ENCODE measurements at places on chromosomes 7 and 10.

- peak; percentile 46 for DNase-seq
Measured at GRCh38 chr7:105678811-105679495, 97.7 kb upstream of the EFCAB10 start.

- DNase-seq, result no peak
Measured at GRCh38 chr7:28776463-28777157, 181.5 kb downstream of the TRIL start.

DNA sequence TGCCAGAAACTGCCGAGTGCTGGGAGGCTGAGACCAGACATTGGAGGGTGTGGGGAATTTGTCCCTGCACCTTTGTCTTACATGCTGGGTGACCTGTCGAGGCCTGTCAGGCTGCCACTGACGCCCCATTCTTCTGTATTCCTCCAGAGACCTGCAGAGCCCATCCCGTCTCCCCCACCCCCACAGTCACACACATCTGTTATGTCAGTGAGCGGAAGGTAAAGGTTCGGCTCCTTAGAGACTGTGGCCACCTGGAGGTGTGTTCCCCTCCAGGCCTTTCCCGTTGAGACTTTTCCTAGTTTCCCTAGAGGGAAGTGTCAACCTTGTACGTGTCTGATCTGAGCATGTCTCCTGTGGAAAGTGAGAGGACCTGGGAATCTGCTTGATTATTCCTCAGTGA, 84.5 kb downstream of the ATXN7L1 start:
- no peak for DNase-seq

GRCh38 chr7:134196439-134196838, 69.3 kb downstream of the LRGUK start:
- no peak for DNase-seq

DNA sequence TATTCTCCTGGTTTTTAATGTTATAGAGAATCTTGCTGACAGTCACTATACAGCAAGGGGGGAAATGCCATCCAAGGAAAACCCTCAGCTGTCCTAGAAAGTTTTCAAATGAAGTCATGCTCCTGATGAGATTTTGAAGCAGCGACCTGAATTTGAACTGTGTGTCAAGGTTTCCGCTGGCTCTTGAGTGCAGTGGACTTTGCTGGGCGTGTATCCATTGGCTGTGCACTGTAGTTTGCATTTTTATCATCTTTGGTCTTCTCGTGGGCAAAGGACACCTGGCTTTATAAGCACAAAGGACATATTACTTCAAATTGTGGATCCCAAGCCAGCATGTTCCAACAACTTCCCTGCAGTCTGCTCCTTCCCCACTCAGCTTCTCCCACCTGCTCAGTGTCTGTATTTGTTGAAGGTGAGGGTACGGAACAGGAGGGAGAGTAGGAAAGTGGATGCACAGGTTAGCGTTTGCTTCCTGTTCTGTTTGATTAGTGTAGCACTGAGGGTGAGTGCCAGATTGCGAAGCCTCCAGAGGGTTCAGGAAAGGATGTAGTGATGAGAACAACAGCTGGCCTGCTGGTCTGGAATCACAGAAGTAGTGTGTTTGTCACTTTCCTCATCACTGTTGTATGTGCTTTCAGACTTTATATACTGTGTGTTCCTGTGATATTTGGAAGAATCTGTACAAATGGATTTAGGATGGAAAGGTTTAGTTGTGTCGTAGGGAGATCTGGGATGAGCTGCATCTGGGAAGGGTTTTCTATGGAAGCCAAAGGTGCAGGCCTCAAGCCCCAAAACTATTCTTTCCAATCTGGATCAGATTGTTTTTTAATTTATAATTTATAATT, 204.8 kb downstream of the BMPER start:
- no peak for DNase-seq

DNA sequence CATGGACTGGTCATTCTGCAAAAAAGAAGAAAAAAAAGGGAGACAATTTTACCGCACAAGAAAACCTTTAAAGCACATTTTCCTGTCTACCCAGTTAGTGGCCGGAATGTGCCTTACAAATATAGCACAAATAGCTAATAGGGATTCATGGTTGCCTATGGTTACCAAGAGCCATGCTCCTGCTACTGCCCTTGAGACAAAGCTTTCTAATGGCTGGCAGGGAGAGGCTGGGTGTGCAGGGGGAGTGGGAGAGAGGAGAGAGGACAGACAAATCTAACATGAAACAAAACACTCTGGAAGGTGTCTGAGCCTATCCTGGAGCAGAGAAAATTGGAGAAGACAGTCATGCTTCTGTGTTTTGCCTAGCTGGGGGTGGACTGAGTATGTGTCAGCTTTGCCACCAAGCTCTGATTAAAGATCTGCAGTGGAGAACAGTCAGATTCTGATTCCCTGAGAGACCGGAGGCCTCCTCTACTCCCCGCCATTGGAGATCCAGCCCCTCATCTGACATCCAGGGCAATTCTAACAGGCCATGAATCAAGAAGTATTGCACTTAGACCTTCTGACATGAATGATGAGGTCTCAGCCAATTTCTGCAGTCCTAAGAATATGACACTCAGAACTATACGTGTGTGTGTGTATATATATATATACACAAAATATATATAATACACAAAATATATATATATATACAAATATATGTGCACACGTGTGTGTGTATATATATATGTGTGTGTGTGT, 80.2 kb downstream of the PRTFDC1 start:
- no peak for DNase-seq

GRCh38 chr7:46900312-46901263, 681.3 kb downstream of the TNS3 start:
- no peak for DNase-seq

GRCh38 chr10:77391605-77392235, 245.9 kb downstream of the KCNMA1 start:
- DNase-seq, result peak; percentile 74

- no peak for DNase-seq
Measured at GRCh38 chr7:139367438-139368155, 7.9 kb downstream of the LUC7L2 start.

GRCh38 chr7:96329241-96329640, 7.3 kb upstream of the SLC25A13 start:
- no peak for DNase-seq

DNA sequence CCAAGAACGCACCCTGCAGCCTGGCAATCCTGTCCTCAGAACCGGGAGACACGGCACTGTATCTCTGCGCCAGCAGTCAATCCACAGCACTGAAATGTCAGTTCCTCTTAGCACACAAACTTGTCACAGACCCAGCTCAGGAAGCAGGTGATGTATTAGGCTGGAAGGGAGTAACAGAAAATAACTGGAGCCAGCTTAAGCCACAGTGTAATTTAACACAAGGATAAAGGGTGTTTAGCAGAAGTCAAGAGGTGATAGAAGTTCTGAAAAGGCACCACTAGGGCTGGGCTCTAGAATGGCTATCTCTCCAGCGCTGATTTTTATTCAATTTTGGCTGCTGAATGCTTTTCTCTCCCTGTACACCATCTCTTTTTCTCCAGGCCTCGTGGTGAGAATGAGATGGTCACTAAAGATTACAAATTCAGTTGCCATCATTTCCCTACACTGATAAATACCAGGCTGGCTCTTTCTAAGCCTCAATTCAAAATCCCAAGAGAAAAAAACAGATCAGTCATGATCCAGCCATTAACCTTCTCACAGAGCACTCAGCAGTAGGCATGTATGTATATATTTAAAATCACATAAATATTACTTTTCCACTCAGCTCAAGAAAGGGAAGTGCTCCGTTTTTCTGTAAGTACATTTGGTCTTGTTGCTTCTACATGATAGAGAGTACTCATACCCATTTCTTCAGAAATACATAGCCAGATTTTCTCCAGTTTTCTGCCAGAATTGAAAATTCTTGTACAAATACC, 102.7 kb upstream of the PRSS1 start:
- DNase-seq, result no peak

DNA sequence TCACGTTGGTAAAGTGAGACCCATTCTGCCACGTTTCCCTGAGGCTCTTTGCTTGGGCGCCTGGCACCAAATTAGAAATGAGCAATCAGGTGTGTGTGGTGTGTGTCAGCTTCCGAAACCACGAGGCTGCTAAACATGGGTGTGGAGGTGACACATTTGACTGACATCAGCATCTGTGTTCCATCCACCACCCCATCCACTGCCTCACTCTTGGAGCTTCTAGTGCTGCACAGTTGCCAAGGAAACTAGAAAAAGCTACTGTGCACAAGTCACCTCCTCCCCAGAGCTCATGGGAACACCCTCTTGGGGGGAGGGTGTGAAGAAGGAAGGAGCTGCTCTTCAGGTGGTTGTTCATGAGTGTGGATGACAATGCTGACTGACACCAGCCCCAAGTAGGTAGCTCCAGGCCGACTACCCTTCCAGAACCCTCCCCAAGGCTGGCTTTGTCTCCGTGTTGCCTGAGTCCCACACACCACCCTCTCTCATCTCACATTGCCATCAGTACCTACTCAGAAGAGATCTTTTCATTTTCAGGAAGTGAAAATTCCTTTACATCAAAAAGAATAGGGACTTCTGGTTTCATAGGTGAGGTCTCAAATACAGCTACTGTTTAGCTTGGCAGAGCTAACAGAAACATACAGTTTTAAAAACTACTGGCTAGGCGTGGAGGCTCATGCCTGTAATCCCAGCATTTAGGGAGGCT, 152.2 kb downstream of the TMEM178B start:
- no peak for DNase-seq

DNA sequence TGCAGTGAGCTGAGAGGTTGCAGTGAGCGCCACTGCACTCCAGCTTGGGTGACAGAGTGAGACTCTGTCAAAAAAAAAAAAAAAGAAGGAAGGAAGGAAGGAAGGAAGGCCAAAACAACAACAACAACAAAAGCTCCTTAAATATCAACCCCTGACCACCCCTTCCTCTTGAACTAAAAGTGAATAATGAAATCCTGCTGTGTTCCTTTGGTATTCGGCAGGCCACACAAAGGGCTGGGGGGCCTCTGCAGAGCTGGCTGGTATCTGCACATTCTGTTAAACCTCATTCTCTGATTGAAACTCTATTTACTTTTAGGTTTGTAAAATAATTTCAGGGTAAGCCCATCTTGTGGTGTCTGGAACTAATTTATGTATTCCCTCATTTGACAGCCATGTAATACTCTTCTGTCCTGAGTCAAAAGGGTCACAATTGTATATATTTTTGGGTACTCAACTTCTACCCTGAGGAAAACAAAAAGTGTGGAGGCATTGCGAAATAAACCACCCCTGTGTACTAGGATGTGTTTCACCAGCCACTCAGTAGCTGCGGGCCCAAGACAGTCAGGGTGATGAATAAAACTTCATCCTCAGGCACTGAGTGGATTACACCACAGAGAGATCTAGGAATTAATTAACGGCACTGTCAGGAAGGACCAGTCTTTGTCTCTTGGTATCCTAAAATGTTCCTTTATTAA, 446.4 kb upstream of the PFKP start:
- DNase-seq, result no peak

DNA sequence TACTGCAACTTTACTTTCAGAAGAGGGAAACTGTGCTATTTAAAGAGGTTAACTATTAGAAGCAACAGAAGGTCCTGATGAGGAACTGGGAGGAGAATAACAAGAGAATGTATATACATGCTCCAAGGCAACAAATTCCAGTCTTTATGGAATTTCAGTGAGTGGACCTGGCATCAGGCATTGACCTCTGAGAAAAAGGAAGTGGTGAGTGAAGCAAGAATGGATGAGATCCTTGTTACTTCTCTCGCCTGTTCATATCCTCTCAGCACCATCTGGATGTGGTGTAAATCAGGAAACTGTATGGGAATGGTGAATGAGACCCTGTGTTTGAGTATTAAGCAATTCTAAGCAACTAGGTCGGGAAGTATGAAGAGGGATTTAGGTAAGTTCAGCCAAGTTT, 30.3 kb upstream of the KBTBD2 start:
- DNase-seq, result no peak

- no peak for DNase-seq
Measured at GRCh38 chr10:103181244-103181643, 11.8 kb downstream of the NT5C2 start.

- DNase-seq, result no peak
Measured at GRCh38 chr7:15113752-15114151, 211.2 kb upstream of the DGKB start.

- DNase-seq, result peak; percentile 95
Measured at GRCh38 chr10:100986952-100987684, at the start of the genes MRPL43 and TWNK. Gene MRPL43, minus strand, starts transcription at chr10:100987497. Its CDS starts 54 bp downstream, at chr10:100987443. Gene TWNK, plus strand, starts transcription at chr10:100987543. Its CDS starts 668 bp downstream, at chr10:100988211.

- DNase-seq, result no peak
Measured at GRCh38 chr10:618229-618989, 71.1 kb downstream of the DIP2C start.

GRCh38 chr7:35805876-35806275, 5.0 kb downstream of the SEPTIN7 start:
- no peak for DNase-seq

GRCh38 chr7:76507723-76508406, 2.5 kb upstream of the UPK3B start:
- DNase-seq, result no peak

DNA sequence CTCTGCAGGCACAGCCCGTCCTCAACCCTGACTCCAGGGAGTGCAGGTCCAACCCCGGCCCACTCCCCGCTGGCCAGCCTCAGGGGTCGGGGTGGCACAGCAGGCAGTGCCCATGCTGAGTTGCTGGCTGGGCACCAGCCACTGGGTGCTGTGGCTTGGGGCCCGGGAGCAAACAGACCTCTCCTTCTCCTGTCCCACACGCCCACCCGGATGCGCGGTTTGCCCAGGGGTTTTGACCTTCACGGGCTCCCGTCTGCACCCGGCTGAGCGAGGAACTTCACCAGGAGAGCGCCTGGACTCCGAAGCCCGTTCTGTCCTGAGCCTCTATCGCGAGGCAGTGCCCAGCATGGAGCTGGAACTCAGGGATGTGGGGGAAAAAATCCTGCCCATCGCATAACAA, 2.6 kb upstream of the GRIFIN start:
- DNase-seq, result no peak

- peak; percentile 21 for DNase-seq
Measured at GRCh38 chr7:42272793-42273665, 36.0 kb upstream of the GLI3 start.

DNA sequence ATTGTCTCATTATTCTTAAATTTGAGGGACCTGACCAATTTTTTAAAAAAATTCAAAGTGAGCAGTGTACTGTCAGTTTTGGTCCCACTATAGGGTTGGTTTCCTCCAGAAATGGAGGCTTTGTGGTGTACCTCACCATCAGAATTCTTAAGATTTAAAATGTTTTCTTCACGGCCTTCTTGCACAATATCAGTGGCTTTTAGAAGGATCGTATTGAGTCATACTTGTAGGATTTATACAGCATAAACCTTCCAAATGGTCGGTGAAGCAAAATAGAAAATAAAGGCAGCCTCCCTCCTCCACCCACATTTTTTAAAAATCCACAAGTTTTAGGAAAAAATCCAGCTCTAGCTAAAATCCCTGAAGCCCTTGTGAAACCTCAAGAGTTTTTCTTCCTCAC, 126.4 kb downstream of the RNLS start:
- peak; percentile 4 for DNase-seq

- peak; percentile 6 for DNase-seq
Measured at GRCh38 chr10:50807851-50808776, 68.4 kb downstream of the ASAH2B start.

DNA sequence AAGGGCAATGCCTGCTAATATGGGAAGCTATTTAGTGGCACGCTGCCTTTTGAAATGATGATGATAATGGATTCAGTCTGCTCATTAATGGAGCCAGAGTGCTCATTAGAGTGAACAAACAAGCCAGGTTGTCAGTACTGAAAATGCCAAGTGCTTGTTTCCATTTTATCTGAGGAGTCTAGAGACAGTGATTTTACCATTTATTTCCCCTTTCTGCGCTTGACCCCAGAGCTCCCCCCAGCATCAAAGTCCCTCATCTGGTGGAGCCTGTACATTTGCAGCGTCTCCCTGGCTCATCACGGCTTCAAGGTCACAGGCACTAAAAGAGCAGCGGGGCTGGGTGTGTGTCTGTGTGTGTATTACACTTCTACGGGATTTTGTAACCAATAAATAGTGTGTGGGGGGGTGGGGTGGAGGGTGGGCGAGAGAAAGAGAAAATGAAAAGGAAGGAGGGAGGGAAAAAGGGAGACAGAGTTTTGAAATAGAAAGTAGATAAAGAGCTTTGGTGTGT, 553.8 kb downstream of the TFEC start:
- no peak for DNase-seq

Measured in hepatic stellate cell (primary cell).